ENCODE measurements at places on chromosomes 13 and 19.

GRCh38 chr13:102609696-102610095 is 12.9 kb downstream of the TPP2 start:
- DNase-seq = no peak

DNA sequence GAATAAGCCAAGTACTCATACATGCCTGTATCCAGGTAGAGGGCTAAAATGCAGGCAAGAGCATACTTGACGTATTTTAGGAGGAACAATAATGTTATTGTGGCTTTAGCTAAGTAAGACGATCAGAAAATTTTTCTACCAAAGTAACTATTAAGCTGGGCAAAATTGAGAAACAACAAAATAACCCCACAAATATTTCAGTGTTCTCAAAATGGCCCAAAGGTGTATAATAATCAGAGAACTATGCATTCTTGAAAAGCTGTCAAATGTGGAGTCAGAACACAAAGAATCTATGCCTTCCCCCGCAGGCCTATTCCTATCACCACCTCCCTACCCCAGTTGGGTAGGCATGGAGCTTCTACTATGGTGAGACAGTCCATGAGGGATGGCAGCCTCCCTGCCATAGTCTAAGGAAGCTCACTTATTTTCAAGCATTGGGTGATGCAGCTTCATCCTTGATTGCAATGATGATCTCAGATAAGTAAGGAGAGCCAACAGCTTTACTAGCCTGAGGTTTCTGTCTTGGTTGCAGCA is 1132.5 kb upstream of the SPRY2 start:
- DNase-seq = no peak

DNA sequence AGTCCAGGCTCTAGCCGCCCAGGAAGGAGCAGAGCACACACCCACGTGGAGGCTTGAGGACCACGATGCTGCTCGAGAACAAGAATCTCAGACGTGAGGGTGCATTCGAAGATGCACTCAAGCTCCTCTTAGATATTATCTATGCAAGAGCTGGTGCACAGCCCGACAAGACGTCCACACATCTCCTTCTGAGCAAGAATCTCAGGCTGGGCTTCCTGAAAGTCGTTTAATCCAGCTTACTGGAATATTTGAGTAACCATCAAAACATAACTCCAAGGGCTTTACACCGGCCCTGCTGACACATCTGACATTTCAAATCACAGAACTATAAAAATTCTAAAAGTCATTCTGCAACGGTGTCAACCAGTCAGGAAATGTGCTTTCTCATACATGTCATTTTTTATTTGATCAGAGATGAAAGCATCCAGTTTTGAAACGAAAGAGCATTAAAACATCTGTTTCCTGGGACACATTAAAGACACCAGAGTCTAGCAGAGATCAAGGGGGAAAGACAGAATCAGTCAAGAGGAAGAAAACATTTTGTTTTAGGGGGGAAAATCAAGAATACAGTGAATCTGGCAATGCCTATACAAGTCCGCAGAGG is 177.7 kb upstream of the IRS2 start:
- DNase-seq = no peak

DNA sequence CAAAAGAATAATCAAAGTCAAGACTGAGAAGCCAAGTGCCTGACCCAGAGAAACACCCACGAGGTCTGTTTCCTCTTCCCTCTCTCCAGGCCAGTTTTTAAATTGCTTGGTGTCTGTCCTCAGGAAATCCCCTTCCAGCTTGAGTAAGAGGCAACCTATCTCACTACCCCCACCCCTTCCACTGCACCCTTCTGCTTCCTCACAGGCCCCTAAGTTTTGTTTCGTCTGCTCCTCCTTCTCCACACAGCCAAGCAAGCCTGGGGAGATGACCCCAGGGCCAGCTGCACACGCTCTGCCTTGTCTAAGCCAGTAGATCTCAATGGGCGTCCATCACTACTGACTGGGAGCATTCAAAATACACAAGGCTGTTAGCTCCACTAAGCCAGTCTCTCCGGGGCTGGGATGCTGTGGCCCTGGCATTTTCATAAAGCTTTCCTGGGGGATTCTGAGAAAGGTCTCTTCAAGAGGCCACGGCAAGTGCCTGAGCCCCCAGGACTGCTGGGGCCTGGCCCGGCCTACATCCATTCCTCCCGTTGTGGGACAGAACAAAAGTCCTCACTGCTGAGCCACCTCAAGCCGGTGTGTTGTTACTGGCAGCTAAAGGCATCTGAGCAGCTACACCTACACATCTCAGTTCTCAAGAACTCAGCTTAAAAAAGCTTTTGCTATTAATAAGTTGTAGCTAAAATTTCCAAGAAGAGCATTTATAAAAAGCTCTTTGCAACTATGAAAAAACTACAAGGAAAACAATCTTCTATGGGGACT is 14.9 kb upstream of the IL4I1 start:
- DNase-seq = no peak

GRCh38 chr19:17680230-17680722 is 7.9 kb downstream of the UNC13A start:
- DNase-seq = no peak

DNA sequence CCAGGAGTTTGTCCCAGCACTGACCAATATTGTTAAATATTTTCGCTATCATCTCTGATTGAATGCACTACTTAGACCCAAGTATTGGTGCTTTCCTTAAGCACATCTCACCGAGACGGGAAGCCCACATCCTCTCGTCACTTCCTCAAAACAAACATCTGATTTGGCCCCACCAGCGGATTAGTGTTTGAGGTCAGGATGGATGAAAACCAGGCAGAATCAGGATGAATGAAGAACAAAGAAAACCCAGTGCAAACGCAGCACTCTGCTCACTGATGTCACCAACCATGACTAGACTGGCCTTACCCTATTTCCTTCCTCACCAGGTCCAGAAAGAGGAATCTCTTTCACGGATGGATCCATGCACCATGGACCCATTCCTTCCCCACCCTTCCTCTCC is 6.0 kb downstream of the PLAUR start:
- no peak for DNase-seq
